Thymus (tissue), 14 donors: ENCODE measurements at places on chromosomes 13 and 19. TPM values are rescaled to one million over a fixed set of nuclear protein-coding genes. Genes with fewer than 3 reads are reported as not detected.

DNA sequence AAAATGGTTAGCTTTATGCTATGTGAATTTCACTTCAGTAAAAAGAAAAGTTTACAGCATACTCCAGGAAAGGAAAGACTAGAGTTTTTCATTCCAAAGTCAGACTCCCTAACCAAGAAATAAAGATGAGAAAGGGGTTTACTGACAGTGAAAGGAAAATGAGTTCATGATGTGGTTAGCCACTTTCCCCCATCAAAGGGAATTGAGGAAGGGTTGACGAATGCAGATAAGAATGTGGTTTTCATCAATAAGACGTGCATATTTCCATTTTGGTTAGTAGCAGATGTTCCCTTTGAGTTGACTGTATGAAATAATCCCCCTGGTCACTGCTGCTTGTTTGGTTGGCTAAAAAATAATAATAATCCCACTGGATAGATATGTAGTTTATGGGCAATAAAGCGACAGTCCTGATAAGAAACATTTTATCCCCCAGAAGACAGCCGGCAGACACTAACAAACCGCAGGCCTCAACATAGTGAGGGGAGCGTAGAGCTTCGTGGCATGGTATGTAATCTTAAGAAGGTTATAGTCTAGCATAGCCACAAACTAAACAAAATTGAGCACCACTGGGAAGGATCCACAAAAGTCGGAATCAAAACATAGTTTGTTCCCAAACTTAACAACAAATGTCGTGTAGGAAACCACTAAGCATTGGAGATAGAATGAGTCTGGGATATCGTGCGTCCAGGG is 114.8 kb downstream of the COL4A2 start:
- peak; percentile 78 for DNase-seq

- DNase-seq = no peak
These were observed 6.1 kb downstream of the STK11 start for GRCh38 chr19:1211494-1212234.

TEAD2 gene
- 6.6 TPM for polyA plus RNA-seq

CEACAM3 gene
- polyA plus RNA-seq = 1.5 TPM

- no peak for DNase-seq
These were observed 536 bp upstream of the AKAP8 start for GRCh38 chr19:15379999-15380647.

- no peak for DNase-seq
These were observed 379.9 kb downstream of the LIG4 start for GRCh38 chr13:107835339-107836018.

DNA sequence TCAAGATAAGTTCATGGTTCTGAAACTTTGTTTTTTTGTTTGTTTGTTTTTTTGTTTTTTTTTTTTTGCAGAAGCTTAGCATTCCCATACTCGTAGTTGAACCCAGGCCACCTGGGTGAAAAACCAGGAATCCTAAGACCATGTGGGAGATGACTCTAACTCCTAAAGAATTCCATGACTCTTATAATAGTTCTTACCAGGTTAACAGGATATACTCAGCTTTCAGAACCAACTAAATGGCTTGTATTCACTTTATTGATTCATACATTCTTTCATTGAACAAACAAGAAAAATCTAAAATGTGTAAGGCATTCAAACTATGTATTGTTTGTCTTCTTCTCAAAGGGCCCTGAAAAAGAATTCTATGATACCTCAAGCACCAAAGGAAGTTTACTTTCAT is 40.5 kb upstream of the KLF5 start:
- DNase-seq = no peak

GRCh38 chr13:95676105-95676761 is 706 bp upstream of the DNAJC3 start:
- no peak for DNase-seq

DNA sequence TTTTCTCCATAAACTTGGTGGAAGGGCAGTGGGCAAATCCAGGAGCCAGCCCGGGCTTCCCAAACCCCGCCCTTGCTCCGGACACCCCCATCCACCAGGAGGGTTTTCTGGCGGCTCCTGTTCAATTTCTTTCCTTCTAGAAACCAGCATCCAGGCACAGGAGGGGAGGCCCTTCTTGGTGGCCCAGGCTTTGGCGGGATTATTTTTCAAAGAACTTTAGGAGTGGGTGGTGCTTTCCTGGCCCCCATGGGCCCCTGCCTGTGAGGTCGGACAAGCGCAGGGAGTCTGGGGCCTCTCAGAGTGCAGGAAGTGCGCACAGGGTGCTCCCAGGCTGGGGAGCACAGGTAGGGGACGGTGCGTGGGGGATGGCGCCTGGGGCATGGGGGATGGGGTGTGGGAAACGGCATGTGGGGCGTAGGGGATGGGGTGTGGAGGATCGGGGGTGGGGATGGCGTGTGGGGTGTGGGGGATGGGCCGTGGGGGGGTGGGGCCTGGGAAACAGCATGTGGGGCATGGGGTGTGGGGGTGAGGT is 396 bp downstream of the F7 start:
- no peak for DNase-seq

RFX2 gene
- polyA plus RNA-seq = 4.6 TPM

DNA sequence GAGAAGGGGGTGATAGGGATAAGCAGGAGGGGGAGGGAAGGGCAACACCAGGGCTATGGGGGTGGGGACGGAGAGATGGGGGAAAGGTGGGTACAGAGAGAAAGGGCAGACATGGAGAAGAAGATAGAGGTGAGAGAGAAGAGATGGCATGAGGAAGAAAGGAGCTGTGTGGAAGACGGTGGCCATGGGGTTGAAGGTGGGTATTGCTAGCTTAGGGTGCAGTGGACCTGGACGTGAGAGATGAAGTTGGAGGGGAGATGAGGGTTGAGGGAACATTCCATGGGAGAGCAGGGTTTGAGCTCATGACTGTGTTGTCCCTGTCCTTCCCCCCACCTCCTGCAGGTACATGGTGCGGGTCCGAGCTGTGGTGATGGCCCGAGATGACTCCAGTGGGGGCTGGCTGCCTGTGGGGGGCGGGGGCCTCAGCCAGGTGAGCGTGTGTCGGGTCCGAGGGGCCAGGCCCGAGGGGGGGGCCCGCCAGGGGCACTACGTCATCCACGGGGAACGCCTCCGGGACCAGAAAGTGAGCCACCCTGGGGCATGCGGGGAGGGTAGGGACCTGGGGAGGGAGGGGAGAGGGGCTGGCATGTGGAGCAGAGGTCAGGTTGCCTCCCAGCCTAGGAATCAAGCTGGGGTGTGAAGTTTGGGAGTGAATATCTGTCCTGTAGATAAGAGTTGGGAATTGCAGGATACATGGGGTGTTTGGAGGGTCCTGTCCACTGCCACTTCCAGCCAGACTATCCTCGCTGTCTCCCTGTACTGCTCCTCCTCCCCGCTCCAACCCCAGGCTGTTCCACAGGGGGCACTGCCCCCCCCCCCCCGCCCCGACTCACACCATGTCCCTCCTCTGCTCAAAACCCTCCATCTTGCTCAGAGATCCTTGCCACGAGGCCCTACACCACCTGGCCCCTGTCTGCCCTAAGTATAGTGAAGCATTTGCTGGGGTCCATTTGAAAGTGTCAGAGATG is 1.7 kb downstream of the SPRED3 start:
- no peak for DNase-seq

DNA sequence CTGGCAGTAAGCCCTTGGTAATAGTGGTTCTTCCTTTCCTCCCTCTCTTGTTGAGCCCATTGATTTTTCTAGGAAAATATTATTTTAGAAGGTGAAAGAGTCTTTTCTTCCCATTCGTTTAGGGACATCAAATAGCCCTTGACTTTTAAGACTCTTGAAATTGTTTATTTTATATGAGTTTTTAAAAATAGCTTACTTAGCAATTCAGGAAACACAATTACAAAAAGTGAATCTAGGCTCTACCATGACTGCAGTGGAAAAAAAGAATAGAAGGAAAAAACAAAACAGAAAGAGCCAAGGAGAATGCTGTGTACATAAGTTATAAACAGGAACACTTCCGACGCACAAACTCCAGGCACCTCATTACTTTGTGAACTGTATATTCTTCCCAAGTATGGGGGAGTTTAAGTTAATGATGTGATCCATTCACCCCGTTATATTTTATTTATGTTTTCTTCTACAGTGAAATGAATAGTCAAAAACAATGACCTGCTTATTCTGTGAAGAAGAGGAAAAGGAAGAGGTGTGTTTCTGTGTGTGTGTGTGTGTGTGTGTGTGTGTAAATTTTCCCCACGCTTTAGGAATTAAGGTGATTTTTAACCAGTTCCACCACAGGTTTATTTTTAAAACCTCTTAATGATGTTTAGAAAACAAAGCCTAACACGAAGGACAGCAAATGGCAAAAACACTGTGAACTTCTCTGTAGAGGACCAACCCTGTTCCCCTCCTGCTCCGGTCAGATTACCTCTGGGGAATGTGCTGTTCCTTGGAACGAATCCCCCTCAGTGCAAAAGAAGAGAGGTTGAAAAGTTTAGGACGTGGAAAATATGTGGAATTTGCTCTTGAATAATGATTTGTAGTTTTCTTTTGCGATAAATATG is 266.3 kb downstream of the KLF5 start:
- DNase-seq = no peak

DNA sequence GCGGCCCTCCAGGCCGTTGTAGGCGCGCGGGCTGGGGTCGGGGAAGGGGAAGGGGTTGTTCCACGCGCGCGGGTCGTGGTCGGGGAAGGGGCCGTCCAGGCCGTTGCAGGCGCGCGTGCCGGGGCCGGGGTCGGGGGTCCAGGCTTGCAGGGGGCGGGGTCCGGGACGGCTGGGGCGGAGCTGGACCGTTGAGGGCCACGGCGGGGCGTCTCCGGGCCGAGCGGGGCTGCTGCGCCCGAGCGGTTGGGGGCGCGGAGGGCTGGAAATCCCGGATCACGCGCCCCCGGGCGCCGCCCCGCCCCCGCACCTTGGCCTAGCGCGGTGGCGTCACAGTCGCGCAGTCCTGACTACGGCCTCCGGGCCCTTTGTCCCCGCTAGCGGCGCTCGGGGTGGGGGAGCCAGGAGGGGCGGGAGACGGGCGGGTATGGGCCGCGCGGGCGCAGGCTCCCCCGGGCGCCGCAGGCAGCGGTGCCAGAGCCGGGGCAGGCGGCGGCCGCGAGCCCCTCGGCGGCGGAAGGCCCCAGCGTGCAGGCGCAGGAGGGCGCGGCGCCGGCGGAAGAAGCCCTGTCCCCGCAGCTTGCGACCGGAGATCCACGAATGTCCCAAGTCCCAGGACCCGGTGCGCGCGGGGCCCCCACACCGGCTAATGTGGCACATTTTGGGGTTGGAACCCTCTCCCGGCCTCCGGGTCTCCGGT is 665 bp downstream of the GPX4 start:
- DNase-seq = no peak

- DNase-seq = no peak
These were observed 93.7 kb upstream of the SGCG start for GRCh38 chr13:23086968-23087623.

GRCh38 chr19:18777301-18778075 is 13.6 kb downstream of the COMP start:
- no peak for DNase-seq

ICAM1 gene
- polyA plus RNA-seq = 18.2 TPM

GRCh38 chr13:50352720-50353480 is 337.7 kb downstream of the KCNRG start:
- no peak for DNase-seq

- no peak for DNase-seq
These were observed 2.1 kb upstream of the EFNB2 start for GRCh38 chr13:106537521-106537920.

- DNase-seq = no peak
These were observed 2.1 kb downstream of the SEMA6B start for GRCh38 chr19:4557144-4557970.

GRCh38 chr19:2097203-2097885 is 629 bp downstream of the IZUMO4 start:
- DNase-seq = no peak

ZNF420 gene
- 8.2 TPM for polyA plus RNA-seq

DNA sequence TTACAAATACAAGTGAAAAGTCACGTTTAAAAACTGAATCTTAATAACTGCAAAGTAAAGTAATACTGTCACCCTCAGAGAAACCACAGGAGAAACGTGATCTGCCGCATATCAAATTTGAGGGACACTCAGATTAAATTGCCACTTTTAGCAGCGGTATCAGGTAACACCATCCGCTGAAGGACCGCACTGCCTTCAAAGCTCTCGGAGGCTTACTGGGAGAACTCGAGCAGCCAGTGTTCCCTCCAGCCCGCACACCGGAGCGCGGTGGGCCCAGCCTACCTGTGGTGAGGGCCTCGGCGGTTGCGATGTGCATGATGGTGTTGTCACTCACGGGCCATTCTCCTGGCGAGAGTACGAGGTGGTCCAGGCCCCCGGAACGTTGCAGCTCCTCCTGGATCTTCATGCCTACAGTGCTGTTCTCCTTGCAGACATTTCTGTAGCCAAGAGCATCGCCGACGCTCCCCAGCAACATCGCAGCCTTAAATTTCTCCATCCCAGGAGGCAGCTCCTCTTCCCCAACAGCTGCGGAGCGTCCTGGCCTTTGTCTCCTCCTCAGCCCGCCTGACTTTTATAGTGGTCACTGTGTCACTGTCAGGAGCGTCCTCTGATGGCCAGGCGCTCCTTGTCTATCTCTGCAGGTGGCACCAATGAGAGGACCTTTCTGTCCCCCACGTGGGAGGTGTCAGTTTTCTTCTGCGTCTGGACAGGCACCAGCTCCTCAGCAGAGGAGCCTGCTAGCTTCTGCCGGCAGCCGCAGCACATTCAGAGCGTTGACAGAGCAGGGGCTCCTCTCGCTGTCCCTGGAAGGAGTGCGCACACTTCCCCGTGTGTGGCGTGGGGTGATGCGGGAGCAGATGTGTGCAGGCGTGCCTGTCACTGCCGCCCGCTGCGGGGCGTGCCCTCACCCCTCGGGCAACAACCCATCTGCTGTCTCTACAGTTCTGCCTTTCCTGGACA is at the start of gene ADPRHL1:
ADPRHL1 (minus strand) TSS at position 547 of the 960 bp plus-strand sequence; CDS start at position 496, 51 bp downstream.
- DNase-seq = no peak

DNA sequence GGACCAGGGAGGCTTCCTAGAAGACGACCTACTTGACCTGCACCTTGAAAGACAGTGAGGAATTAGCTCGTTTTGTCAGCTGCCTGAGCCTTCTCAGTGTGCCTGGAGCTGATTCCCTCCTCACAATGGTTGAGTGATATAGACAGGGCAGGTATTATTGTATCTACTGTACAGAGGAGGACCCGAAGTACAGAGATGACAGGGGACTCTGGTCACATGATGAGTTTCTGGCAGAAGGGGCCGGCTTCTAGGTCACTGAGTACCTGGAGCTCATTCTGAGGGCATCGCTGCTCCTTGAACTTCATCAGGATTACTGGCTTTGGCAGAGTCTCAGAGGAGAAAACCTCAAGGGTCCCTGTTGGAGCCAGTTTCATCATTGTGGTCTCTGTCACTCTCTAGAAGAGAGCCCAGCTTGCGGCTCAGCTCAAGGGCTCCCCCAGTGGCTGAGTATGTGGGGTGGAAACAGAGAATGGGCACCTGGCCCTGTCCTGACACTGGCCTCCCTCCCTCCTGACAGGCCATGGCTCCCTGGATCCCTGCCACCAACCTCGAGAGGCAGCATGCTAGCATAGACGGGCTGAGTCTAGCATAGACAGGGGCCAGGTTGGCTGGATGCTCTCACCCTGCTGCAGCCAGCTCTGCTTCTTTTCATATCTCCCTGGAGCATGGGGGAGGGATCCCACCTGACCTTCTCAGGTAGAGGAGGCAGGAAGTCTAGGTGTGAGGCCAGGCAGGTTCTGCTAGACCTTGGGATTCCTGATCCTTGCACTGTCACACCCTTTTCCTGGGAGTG is 38.7 kb downstream of the NFIX start:
- no peak for DNase-seq
